ENCODE measurements at places on chromosomes 16 and 17. TPM values are rescaled to one million over a fixed set of nuclear protein-coding genes. Genes with fewer than 3 reads are reported as not detected.

NETO2 gene
- 27.6 TPM for total RNA-seq

BRICD5 gene
- total RNA-seq = 8.4 TPM

SLC5A11 gene
- total RNA-seq = not detected

PLLP gene
- 3.1 TPM for total RNA-seq

SPEM1 gene
- total RNA-seq = not detected

TBC1D3G gene
- total RNA-seq = not detected

ARHGAP27 gene
- 47.0 TPM for total RNA-seq

ENPP7 gene
- total RNA-seq = not detected

SNF8 gene
- total RNA-seq = 173 TPM
